ENCODE measurements at places on chromosomes 3 and 15.
A peak's percentile ranks its signal among the peaks of the same experiment; 100 is the strongest.

DNA sequence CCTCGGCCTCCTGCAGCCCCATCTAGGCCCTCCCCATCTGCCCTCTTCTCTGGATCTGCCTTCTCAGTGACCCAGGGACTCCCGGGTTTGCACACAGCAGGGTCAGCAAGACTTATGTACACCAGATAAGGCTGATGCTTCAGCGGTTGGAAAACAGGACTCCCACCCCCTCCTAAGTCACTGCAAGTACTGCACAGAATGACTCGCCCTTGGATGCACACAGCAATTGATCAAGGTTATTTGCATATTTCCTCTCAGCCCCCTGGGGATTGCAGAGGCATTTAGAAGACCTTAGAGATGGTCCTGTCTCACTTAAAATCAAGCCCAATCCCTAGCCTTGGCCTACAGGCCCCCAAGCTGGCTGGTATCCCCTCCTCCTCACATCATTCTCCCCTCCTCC lies 8.9 kb downstream of the ACAN start:
- no peak for DNase-seq

DNA sequence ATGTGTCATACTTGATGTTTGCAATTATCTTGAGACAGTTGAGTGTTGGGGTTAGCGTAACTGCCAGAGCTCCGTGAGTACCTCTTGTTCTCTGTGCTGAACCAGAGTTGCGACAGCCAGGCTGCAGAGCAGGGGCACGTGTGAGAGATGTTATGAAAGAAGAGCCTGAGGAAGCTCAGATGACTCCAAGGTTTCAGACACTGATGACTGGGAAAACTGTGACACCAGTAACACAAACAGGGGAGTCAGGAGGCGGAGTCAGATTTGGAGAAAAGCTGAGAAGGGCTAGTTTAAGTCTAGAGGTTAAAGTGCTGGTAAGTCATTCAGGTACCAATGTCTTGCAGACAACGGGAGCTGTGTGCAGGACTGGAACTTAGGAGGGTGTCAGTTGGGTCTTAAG lies 45.0 kb downstream of the BLM start:
- no peak for DNase-seq

- no peak for DNase-seq
Measured at GRCh38 chr15:41797201-41797944, 23.1 kb downstream of the MAPKBP1 start.

- DNase-seq, result no peak
Measured at GRCh38 chr15:70513819-70514218, 249.5 kb downstream of the UACA start.

DNA sequence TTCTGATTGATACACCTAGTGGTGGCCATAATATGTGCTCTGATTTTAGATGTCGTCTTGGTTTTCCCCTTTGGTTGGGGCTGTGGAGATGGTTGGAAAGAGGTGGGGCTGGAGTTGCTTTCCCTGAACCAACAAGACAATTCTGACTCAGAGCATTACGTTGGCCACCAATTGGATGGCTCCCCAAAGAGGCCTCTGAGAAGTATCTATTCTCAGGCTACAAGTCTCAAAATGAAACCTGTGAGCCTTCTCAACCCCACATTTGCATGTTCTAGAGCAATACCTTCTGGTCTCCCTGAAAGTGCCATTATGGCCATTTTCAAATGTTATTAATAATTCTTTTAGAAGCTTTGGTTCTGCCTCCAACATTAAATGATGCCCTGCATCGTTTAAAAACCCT lies 188.4 kb upstream of the WNT5A start:
- DNase-seq, result no peak

DNA sequence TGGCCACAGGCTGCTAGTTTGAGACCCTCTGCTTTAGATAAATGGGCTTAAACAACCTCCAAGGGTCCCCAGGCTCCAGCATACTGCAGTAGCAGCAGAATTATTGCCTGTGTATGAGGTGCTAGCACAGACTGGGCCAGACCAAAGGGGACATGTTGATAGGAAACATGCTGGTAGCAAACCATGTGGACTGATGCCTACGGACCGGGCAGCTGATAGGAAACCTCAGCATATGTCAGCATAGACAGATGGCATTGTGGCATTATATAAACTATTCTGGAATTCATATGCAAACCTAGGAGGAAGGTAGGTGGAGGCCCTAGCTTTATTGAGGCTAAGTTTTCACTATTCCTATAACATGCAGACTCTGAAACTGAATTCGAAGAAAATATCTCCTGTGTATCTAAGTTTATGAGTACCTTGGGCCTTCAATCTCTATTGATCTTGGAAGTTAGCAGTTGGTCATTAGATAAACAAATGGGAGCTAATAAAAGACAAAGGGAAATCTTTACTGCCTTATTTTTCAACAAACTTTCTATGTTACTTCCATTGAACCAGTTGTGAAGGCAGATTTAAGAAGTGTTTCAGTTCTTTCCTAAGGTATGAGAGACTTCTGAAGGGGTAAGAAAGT lies 1.7 kb upstream of the HGD start:
- no peak for DNase-seq

DNA sequence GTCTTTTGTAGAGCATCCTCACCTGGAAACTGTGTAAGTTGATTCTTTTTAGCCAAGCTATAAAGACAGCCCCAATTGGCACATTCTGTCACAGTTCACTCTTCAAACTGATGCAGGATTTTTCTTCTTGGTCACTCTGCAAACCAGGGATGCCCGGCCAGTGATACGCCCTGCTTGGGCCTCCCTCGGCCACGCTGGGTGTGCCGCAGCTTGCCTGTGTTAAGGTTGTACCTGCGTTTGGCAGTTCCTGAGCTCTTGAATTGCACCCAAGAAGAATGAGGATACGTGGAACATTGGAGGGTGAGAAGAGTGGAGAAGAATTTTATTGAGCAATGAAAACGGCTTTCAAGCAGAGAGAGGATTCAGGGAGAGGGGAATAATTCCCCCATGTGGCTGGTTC lies 49.9 kb downstream of the PSMD6 start:
- no peak for DNase-seq

GRCh38 chr3:79516795-79517194 lies 251.0 kb downstream of the ROBO1 start:
- DNase-seq, result no peak

GRCh38 chr15:80758130-80758745 lies 20.9 kb upstream of the CEMIP start:
- DNase-seq, result no peak

DNA sequence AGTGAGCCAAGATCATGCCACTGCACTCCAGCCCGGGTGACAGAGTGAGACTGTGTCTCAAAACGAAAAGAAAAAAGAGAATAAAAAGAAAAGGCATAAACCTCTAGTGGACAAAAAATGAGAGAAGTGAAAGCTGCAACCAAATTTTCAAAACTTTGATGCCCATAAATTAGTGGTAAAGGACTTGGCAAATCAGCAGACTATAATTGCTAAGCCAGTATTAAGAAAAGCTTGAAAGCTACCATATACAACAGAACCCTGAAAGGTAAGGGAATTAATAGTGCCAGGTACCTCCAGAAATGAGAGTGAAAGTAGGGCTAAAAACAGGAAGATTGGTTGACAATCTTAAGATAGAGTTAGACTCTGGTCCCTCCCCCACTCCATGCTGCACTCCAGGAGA lies 32.9 kb upstream of the SLC22A13 start:
- no peak for DNase-seq

GRCh38 chr3:179181021-179181472 lies 32.9 kb downstream of the PIK3CA start:
- no peak for DNase-seq

- DNase-seq, result no peak
Measured at GRCh38 chr15:38205526-38206272, 46.9 kb upstream of the SPRED1 start.

- no peak for DNase-seq
Measured at GRCh38 chr3:157180262-157180661, 20.3 kb upstream of the CCNL1 start.

- no peak for DNase-seq
Measured at GRCh38 chr3:74106925-74107324, 482.2 kb upstream of the PDZRN3 start.

- no peak for DNase-seq
Measured at GRCh38 chr15:56383010-56383409, 17.8 kb downstream of the TEX9 start.

DNA sequence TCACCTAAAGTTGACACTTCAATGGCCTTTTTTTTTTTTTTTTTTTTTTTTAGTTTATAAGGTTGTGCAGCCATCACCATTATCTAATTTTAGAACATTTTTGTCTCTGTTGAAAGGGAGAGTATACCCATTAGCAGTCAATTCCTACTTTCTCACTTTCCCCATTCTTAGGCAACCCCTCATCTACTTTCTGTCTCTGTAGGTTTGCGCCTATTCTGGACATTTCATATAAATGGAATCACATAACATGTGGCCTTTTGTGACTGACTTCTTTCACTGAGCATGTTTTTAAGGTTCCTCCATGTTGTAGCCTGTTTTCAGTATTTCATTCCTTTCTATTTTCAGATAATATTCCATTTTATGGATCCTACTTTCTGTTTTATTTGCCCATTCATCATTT lies 56.3 kb downstream of the BLM start:
- DNase-seq, result no peak

DNA sequence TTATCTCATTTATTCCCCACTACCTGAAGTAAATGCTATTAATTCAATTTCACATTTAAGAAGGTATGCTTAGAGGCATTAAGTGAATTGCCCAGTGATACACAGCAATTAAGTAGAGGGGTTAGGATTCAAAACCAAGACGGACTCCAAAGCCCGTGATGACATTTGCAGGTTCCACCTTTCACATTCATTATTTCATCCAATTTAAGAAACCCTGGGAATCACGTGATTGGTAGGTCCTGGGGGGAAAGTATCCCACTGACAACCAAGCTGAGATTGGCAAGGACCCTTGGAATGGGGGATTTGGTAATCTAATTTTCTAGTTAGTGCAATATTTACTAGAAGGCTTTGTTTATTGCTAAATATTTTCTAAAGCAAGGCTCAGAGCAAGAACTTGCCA lies 1.8 kb downstream of the POMGNT2 start:
- DNase-seq, result no peak

- DNase-seq, result no peak
Measured at GRCh38 chr3:67290438-67290837, 292.3 kb downstream of the KBTBD8 start.

DNA sequence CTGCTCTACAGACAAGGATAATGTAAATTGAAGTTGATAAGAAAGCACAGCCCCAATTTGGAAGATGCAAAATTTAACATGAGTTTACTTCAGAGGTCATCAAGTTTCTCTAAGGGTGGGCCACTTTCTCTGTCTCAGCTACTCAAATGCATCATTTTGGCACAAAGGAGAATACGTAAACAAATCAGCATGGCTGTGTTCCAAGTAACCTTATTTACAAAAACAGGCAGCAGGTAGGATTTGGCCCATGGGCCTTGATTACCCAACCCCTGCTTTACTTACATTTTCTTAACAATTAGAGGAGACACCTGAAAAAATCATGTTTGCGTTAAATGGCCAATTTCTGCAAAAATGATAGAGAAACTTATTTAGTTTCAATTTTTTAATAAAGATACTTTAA lies 181.7 kb downstream of the GBE1 start:
- no peak for DNase-seq

DNA sequence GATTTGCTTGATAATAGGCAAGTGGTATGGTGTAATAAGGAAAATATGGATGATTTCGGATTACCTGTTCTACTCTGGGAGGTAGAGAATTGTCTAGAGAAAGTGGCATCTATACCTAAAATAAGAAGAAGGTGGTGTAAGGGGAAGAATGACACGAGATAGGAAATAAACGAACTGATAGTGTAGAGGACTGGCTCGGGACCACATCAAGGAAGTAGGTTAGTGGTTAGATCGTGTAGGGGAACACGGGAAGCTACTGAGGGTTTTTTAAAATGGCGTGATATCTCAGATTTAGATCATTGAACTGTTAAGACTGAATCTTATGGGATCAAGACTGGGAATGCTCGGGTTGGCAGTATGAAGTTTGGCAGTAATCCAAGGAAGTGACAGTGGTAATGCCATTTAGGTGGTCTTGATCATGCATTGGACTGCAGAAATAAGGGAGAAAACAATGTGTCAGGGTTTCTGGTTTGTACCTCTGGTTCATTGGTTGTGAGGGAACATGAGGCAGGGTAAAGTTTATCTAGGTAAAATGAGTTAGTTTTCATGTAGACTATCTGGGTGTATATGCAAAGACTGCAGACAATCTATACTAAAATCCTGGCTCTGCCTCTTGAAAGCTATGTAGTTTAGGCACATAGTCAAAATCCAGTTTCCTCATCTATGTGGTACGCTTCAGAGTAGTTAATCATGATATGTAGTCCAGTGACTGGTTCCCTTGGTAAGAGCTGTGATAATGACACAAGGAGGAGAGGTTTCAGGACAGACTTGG lies 7.4 kb downstream of the RPL14 start:
- no peak for DNase-seq

GRCh38 chr3:10281951-10282350 lies 10.8 kb downstream of the GHRL start:
- DNase-seq, result no peak

DNA sequence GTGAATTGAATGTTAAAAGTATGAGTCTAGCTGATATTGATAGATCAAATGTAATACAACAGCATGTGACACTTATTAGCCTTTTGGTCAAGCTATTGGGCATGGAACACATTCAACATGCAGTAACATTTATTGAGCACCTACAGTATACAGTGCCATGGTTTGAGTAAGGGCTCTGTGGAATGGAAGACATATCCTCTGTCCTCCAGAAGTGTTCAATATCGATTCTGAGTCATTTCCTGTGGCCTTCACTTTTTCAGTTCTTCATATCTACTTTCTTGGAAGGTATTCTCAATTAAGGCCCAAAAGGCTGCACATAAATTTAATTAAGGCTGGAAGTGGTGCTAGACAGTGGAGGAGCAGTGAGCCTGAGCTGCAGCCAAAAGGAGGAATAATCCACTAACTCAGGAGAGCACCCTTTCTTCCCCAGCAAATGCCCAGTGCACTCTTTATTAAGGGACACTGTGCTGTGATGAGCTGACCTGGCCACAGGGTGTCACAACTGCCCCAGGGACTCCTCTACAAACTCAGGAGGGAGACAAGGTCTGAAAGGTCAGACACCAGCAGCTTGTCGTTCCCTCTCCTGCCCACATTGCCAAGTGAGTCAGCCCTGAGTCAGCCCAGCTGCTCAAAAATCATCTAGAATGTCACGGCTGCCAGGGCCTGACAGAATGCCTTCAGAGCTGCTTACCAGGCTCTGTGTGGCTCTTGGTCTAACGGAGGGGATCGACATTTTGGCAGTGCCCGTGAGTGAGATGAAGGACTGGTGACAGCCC lies 544.8 kb downstream of the AGBL1 start:
- peak; percentile 35 for DNase-seq

- no peak for DNase-seq
Measured at GRCh38 chr15:74326746-74327145, 40.7 kb downstream of the CYP11A1 start.

GRCh38 chr3:189307963-189308362 lies 136.2 kb downstream of the TPRG1 start:
- DNase-seq, result no peak

DNA sequence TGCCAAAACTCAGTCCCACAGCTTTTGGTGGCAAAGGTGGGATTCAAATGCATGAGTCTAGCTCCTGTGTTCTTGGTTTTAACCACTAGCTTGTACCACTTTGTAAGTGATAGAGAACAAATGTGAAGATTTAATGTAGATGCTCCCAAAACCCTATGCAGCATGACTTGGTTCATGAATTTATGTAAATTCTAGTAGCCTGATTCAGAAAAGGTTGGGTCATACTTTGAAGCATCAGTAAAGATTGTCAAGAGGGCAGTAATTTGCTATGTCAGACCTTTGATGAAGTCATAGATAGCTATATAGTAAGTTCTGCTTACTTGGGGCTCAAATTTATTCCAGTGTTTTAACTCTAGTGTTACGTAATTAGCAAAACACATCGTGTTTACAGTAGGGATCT lies 75.6 kb downstream of the VPS8 start:
- DNase-seq, result no peak

- no peak for DNase-seq
Measured at GRCh38 chr15:94917068-94917467, 685.7 kb downstream of the MCTP2 start.

All from stimulated activated CD4-positive, alpha-beta T cell treated with anti-CD3 and anti-CD28 coated beads, Interleukin-1b, Interleukin-23, amount 100 ng/mL, for 1 hour (primary cell).